T-helper 2 cell treated with Interferon-gamma antibody and Interleukin-4, amounts not matched to agents 100 ng/mL and 5 ng/mL, for 36 hours (primary cell): ENCODE measurements at places on chromosomes 6 and 20. TPM values are rescaled to one million over a fixed set of nuclear protein-coding genes. Genes with fewer than 3 reads are reported as not detected.

NR2E1 gene
- total RNA-seq, result not detected in 2 replicates

SLC22A2 gene
- not detected in 2 replicates for total RNA-seq

GPR6 gene
- total RNA-seq, result not detected in 2 replicates

HLA-B gene
- 4,049 and 4,078 TPM in 2 replicates for total RNA-seq

FBXO9 gene
- 69.0 and 73.5 TPM in 2 replicates for total RNA-seq

PABPC1L gene
- 54.7 and 55.7 TPM in 2 replicates for total RNA-seq
